Small intestine (tissue), 16 donors: ENCODE measurements at places on chromosomes 7 and 10. TPM values are rescaled to one million over a fixed set of nuclear protein-coding genes. Genes with fewer than 3 reads are reported as not detected.

- no peak for DNase-seq
Measured at GRCh38 chr10:18157881-18158280, 17.7 kb downstream of the CACNB2 start.

The RASA4B gene
- polyA plus RNA-seq = 53.5 TPM

DNA sequence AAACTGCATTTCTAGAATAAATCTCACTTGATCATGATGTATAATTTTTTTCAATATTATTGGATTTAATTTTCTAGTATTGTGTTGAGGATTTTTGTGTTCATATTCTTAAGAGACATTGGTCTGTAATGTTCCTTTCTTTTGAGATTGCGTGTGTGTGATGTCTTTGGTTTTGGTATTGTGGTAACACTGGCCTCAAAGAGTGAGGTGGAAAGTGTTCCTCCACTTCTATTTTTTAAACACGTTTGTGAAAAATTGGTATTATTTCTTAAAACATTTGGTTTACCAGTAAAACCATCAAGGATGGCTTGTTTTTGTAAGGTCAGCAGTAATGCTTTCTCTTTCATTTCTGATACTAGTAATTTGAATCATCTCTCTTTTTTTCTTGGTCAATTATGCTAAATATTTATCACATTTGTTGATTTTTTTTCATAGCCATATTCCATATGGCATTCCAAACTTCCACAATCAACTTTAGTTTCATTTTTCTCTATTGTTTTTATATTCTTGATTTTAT lies 290.2 kb upstream of the CDC14C start:
- no peak for DNase-seq

DNA sequence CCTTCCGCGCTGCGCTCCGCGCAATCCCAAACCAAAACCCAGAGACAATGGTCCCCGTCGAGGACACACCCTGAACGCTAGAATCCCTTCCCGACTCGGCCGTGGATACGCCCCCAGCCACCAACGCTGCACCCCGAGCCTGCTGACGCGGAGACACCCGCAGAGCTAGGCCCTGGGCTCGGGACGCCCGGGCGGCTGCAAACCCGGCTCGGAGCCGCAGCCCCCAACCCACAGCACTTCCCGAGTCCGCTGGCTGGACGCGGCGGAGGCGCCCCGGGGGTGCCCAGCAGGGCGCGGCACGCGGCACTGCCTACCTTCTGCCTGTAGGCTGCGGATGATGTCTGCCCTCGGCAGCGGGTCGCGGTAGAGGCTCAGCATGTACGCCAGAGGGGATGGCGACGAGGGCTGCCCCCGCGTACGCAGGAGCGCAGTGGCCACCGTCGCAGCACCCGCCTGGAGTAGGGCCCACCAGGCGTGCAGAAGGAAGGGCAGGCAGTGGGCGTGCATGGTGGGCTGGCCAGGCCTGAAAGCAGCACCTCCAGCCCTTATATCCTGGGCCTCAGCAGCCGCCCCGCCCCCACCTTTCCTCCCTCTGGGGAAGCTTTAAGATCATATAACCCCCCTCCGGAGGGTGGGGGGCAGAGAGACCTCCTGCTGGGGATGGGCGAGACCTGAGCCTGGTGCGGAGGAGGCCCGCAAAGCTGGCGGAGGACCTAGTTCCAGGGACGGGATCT lies at the start of gene NODAL:
NODAL (minus strand) TSS at position 521 of the 734 bp plus-strand sequence; CDS start at position 507, 14 bp downstream.
- DNase-seq = no peak
